HS-27A (cell line): ENCODE measurements at places on chromosomes 1 and 21.
A peak's percentile ranks its signal among the peaks of the same experiment; 100 is the strongest.

GRCh38 chr1:3029991-3030662, 8.9 kb downstream of the ACTRT2 start:
- no peak for DNase-seq

GRCh38 chr1:189323091-189323490, 1154.6 kb downstream of the BRINP3 start:
- peak; percentile 11 for DNase-seq

DNA sequence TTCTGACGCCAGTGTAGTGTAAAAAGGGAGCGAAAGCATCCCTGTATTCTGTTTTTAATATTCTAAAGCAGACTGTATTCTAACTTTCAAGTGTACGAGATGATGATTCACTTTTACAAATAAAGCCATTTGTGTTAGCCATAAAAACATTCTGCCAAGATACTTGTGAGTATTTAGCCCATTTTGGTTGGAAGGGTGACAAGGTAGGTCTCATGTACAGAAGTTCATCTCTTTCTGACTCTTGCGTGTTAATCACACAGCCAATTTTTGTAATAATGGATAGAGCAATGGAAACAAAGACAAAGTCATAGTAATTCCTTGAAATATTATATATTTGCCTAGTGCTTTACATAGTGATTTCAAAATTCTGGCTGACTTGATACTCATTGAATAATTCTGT, 125.3 kb upstream of the GREM2 start:
- DNase-seq: no peak

GRCh38 chr1:200988693-200989092, 34.8 kb downstream of the KIF21B start:
- no peak for DNase-seq

DNA sequence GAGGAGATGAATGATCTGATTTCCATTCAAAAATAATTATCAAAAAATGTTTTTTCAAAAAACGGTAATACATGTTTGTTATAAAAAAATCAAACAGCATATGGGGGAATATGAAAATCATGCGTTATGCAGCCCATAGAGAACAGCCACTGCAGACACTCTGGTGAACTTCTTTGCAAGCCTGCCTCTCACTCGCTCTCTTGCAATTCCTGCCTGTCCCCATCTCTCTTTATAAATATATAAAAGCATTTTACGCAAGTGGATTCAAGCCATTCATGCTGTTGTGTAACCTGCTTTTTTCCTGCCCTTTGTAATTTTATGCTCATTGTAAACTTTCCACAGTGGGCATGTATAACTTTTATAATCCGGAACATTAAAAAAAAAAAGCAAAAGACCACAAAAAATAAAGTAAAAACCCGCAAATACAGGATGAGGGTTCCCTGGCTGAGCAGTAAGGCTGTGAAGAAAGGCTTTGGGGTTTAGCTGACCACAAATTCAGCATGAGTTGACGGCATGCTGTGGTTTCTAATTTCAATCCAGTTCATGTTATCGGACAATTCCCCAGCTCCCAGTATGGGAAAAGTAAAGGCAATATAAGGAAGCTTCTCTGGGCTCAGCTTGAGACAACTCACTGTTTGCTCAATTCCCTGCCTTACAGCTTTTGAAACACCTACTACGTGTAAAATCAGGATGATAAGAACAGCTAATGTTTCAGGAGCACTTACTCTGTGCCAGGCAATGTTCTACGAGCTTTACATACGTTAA, 52.8 kb upstream of the ZBTB40 start:
- no peak for DNase-seq
